Cardiac muscle cell (in vitro differentiated cells and primary cell): ENCODE measurements at places on chromosomes 11 and 22. TPM values are rescaled to one million over a fixed set of nuclear protein-coding genes. Genes with fewer than 3 reads are reported as not detected.

TYR gene
- not detected in 2 replicates for total RNA-seq

CHST1 gene
- total RNA-seq = 3.1 and 4.3 TPM in 2 replicates

KRTAP5-1 gene
- not detected in 2 replicates for total RNA-seq

OR8A1 gene
- not detected in 2 replicates for total RNA-seq

RTN4RL2 gene
- 0.09 and 0.11 TPM in 2 replicates for total RNA-seq

DNA sequence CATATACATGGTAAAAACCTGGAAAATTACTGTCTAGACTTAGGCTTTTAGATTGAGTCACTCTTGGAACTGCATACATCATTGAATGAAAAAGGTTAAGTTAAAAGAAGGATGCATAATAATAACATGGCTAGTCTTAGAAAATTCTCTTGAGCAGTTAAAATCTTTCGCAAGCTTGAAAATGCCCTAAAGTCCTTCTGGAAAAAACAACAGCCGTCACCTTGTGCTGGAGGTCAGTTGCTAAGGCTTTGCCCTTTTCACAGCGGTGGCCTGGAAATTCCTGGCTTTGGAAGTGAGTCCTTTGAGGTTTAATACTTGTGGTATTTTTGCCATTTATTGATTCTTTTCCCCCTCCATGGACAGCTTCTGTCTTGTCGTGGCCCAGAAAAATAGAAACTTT lies 17.4 kb upstream of the FBLN1 start:
- no peak overlapping the region for H3K27ac ChIP-seq
- no peak for DNase-seq
- H3K27me3 ChIP-seq = no peaks in the 10 kb centered on the region
- no peaks in the 10 kb centered on the region for H3K4me1 ChIP-seq

DNA sequence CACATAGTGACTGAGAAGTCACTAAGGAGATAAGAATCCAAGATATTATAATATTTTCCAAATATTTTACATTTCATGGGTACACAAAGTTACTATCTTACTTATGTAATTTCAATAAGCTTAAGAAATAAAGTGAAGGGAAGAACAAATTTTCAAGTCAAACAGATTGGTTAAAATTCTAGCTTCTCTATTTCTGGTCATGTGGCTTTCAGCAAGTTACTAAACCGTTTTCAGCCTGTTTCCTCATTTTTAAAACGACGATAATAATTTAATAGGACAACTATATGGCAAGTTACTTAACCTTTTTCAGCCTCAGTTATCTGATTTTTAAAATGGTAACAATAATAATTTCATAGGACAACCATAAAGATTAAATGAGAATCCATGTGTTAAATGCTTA lies 15.6 kb downstream of the DCUN1D5 start:
- H3K36me3 ChIP-seq = peaks cover 52% of the 10 kb centered on the region
- no peaks in the 10 kb centered on the region for H3K27me3 ChIP-seq
- no peak overlapping the region for H3K4me3 ChIP-seq

DNA sequence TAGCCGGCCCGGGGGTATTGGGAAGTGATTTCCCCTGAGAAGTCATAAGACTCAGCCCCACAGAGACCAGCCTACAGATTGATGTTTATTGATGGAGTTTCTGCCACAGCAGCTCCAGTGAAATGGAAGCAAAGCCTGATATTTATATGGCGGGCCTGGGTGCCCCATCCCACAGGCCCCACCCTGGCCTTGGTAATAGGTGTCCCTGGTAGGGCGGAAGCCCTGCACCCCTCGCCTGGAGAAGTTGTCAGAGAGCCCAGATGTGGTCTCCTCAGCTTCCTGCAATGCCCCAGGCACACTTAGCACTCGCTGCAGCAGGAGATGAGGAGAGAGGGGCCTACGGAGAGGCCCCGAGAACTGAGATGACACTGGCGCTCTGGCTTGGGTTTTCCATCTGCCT lies 107.4 kb downstream of the MORC2 start:
- H3K27ac ChIP-seq = no peak overlapping the region
- no peaks in the 10 kb centered on the region for H3K36me3 ChIP-seq
- DNase-seq = no peak
- no peak overlapping the region for H3K4me3 ChIP-seq

DNA sequence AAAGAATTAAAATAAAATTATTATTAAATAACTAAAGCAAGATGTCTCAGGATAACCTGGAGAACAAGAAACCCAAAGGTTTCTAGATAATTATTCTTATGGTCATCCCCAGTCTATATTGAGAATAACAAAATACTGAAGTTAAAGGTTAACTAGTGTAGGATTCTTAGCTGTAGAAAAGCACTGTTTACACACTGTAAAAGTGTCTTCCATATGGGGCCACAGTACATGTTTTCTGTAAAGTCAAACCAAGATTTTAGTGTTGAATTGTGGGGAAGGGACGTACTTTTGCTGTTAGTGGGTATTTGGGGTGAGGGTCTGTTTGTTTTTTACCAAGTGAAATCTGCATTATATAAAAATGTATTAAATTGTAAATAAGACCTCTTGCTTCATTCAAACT lies 47.5 kb upstream of the SOX6 start:
- H3K36me3 ChIP-seq = no peaks in the 10 kb centered on the region
- no peaks in the 10 kb centered on the region for H3K4me1 ChIP-seq
- DNase-seq = no peak
- peaks cover 64% of the 10 kb centered on the region for H3K27me3 ChIP-seq

GRCh38 chr22:35452351-35452781 lies 52.4 kb downstream of the MCM5 start:
- no peak for DNase-seq
- H3K4me3 ChIP-seq = no peak overlapping the region
- no peaks in the 10 kb centered on the region for H3K27me3 ChIP-seq
- peaks cover 9% of the 10 kb centered on the region for H3K4me1 ChIP-seq

GRCh38 chr22:34068001-34068400 lies 147.7 kb upstream of the LARGE1 start:
- no peaks in the 10 kb centered on the region for H3K36me3 ChIP-seq
- no peaks in the 10 kb centered on the region for H3K27me3 ChIP-seq
- no peak overlapping the region for H3K27ac ChIP-seq
- H3K4me3 ChIP-seq = no peak overlapping the region

DNA sequence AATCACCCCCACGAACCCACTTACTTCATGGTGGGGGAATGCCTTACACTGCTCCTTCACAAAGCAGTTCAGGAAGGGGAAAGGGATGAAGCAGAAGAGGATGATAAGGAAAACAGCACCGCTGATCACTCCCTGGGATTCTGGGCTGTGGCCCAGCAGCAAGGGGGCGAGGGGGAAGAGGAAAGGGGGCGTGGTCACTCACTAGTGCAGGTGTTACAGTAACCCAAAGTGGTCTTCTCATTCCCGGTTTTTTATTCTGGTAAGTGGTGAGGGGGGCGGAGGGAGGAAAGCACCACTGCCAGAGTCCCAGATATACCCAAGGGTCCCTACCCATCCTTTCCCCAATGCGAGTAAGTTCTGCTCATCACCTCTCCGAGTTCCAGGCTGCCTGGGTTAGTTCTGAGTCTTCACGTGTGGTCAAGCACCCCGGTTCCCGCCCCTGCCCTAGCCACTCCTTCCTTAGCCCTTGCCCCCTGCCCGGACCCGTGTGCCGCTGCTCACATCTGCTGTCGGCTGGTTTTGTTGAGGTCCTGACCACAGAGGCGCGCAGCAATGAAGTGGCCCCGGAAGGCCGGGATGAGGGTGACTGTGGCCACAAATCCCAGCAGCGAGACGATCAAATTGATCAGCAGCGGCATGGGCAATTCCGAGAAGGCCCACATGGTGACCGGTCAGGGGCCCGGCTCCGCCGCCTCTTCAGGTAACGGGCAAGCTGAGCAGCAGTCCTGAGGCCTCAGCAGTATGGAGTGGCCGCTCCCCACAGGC lies 477 bp downstream of the DPAGT1 start:
- H3K4me3 ChIP-seq = peak overlapping the region; percentile 51
- DNase-seq = no peak
- H3K36me3 ChIP-seq = peaks cover 22% of the 10 kb centered on the region
- peaks cover 10% of the 10 kb centered on the region for H3K4me1 ChIP-seq
- peak overlapping the region; percentile 97 for H3K27ac ChIP-seq

- DNase-seq = no peak
- H3K4me3 ChIP-seq = no peak overlapping the region
- peaks cover 5% of the 10 kb centered on the region for H3K4me1 ChIP-seq
- no peaks in the 10 kb centered on the region for H3K27me3 ChIP-seq
- H3K36me3 ChIP-seq = peaks cover 66% of the 10 kb centered on the region
These were observed 37.6 kb downstream of the CLDN25 start for GRCh38 chr11:113817162-113817561.

GRCh38 chr11:122910775-122911174 lies 28.2 kb downstream of the JHY start:
- no peak overlapping the region for H3K4me3 ChIP-seq
- peaks cover 3% of the 10 kb centered on the region for H3K27me3 ChIP-seq
- no peak overlapping the region for H3K27ac ChIP-seq
- DNase-seq = peak; percentile 56
- no peaks in the 10 kb centered on the region for H3K36me3 ChIP-seq

- H3K4me3 ChIP-seq = no peak overlapping the region
- no peak overlapping the region for H3K27ac ChIP-seq
- no peaks in the 10 kb centered on the region for H3K4me1 ChIP-seq
- no peak for DNase-seq
- H3K27me3 ChIP-seq = no peaks in the 10 kb centered on the region
These were observed 134.0 kb downstream of the INSC start for GRCh38 chr11:15248749-15249148.

DNA sequence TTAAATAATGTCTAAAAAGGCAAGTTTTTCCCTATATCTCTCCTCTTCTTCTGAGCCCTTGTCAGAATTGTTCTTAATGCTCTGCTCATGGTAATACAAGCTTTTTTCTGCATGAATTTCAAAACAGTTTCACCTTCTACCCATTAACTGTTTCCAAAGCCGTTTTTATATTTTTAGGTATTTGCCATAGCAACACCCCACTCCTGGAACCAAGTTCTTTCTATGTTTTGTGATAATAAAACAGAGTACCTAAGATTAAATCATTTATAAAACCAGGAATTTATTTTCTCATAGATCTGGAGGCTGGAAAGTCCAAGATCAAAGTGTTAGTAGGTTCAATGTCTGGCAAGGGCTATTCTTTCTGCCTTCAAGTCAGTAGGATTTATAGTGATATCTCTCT lies 497.4 kb downstream of the ETS1 start:
- no peak overlapping the region for H3K4me3 ChIP-seq
- H3K27ac ChIP-seq = no peak overlapping the region
- DNase-seq = no peak
- H3K4me1 ChIP-seq = no peaks in the 10 kb centered on the region
- H3K36me3 ChIP-seq = no peaks in the 10 kb centered on the region
- no peaks in the 10 kb centered on the region for H3K27me3 ChIP-seq

DNA sequence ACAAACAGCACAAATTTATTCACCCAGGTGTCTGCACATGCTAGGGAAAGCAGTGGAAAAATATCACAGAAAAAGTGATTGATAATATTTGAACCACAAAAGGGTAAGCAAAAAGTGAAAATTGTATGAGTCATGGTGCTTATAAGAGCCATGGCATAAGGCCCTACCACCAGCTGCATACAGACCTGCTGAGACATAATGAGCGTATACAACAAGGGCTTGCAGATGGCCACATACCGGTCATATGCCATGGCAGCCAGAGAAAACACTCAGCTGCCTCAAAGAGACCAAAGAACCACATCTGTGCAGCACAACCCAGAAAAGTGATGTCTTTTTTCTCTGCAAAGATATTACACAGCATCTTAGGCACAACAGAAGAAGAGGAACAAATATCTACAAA lies 71.4 kb upstream of the OR9G4 start:
- H3K36me3 ChIP-seq = no peaks in the 10 kb centered on the region
- H3K27me3 ChIP-seq = no peaks in the 10 kb centered on the region
- no peaks in the 10 kb centered on the region for H3K4me1 ChIP-seq
- no peak for DNase-seq
- H3K4me3 ChIP-seq = no peak overlapping the region

DNA sequence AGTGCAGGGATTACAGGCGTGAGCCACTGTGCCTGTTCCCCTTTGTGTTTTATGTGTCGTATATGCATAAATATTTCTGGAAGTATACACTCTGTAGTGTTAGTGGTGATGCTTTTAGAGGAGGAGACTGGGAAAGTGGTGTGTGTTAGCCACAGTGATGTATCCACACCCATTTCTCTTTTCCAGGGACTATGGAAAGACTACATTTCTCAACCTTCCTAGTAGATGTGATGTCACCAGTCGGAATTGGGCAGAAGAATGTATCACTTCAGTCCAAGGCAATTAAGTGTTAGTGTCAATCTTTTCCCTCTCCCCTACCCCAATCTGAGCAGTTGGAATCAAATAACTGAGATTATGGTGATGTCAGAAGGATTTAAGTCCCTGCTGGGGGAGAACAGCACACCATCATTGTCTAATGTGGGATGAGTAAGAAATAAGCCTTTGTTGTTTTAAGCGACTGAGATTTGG lies 5.8 kb upstream of the ATG16L2 start:
- no peak overlapping the region for H3K27ac ChIP-seq
- H3K27me3 ChIP-seq = no peaks in the 10 kb centered on the region
- H3K4me3 ChIP-seq = no peak overlapping the region
- DNase-seq = no peak
- H3K36me3 ChIP-seq = no peaks in the 10 kb centered on the region

- no peak overlapping the region for H3K27ac ChIP-seq
- H3K4me3 ChIP-seq = no peak overlapping the region
- H3K36me3 ChIP-seq = no peaks in the 10 kb centered on the region
- DNase-seq = no peak
- H3K27me3 ChIP-seq = no peaks in the 10 kb centered on the region
These were observed 203.1 kb upstream of the B3GAT1 start for GRCh38 chr11:134615041-134615615.

DNA sequence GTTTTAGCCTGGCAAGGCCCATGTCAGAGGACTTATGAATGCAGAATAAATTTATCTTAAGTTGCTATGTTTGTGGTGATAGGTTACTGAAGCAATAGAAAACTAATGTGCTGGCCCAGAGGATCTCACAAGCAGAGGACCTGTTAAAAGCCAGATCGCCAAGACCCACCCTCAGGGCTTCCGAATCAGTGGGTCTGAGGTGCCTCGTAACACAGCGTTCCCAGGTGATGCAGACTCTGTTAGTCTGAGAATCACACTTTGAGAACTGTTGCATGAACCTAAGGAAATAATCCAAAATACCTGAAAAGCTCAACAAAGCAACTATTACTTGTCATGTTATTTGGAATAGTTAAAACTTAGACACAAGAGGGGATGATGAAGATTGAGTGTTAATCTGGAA lies 6.7 kb upstream of the SCARF2 start:
- no peak for DNase-seq
- no peaks in the 10 kb centered on the region for H3K4me1 ChIP-seq
- H3K4me3 ChIP-seq = no peak overlapping the region
- no peaks in the 10 kb centered on the region for H3K27me3 ChIP-seq
- H3K36me3 ChIP-seq = peaks cover 17% of the 10 kb centered on the region

- DNase-seq = no peak
- no peak overlapping the region for H3K27ac ChIP-seq
- H3K4me1 ChIP-seq = no peaks in the 10 kb centered on the region
- no peaks in the 10 kb centered on the region for H3K27me3 ChIP-seq
- no peaks in the 10 kb centered on the region for H3K36me3 ChIP-seq
- H3K4me3 ChIP-seq = no peak overlapping the region
These were observed 66.8 kb downstream of the BRD1 start for GRCh38 chr22:49760630-49761571.
